ENCODE measurements at places on chromosomes 1 and 21.

GRCh38 chr1:116826818-116827606 lies 72.8 kb downstream of the CD2 start:
- DNase-seq = no peak

GRCh38 chr1:170863621-170864020 lies 71.7 kb upstream of the MROH9 start:
- no peak for DNase-seq

DNA sequence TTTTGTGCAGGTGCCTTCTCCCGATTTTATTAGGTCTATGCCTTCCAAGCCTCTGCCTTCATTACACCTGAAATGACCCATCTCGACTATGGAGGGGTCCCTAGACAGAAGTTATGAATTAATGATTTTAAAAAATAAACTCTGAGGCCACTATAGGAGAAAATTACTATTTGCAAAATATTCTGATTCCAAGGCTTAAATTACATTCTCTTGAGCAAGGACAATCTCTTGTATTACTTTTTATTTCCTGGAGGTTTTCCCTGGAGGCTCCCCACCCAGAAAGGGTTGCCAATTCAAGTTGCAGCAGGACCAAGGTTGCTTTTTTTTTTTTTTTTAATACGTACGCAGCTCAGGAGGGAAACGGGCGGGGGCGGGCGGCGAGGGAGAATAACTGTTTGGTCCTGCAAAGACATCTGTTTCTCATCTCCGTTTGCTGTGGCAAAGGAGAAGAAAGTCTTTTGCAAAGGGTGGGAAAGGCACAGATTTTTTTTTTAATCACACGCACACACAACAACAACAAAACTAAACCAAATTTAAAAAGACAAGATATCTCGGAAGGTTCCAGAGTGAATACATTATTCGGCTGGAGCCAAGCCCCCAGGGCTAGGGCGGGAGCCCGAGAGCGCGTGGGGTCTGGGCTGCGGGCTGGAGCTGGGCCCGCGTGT lies 618 bp upstream of the SERTAD4 start:
- DNase-seq = no peak

DNA sequence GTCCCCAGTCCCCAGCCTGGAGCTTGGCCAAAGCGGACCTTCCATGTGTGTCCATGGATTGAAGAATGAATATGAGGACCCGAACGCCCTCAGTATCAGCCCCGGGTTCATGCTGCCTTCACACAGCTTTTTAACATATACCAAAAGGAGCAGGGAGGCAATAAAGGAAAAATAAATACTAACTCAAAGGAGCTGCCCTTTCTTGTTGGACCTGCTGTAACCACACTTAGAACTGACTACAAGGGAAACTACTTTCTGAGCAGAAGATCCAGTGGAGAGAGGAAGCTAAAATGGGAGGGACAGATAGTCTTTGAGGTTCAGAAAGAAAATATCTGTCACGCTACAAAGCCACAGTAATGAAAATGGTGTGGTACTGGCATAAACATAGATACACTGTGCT lies 48.6 kb downstream of the CNN3 start:
- DNase-seq = no peak

DNA sequence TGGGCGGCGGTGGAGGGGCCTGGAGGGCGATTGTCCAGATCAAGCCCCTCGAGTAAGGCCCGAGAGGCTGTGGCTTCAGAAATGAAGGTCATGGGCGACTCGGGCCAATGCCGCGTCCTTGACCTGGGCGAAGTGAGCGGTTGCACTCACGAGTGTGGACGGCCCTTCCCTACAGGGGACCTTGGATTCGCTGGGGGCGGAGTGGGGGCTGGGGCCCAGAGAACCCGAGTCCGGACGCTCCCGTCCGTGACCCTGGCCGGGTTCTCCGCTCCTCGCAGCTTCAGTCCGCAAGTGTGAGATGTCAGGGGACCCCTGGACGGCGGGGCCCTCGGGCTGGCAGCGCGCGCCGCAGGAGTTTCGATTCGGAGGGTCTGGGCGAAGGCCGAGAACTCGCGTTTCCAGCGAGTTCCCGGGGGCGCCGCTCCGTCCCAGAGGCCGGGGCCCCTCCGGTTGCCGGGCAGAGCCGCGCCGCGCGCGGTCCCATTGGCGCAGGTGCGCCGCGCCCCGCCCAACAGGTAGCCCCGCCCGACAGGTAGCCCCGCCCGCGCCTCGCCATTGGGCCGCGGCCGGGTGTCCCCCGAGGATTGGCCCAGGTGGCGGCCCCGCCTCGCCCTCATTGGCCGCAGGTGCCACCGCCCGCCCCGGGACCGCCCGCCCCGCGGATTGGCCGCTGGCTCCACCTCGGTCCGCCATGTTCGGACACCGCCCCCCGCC lies at the start of gene PRKCZ:
TSS of gene PRKCZ (plus strand) at position 694 of the 714 bp plus-strand sequence. CDS start 220 bp downstream, outside the sequence.
- DNase-seq = peak; percentile 64

DNA sequence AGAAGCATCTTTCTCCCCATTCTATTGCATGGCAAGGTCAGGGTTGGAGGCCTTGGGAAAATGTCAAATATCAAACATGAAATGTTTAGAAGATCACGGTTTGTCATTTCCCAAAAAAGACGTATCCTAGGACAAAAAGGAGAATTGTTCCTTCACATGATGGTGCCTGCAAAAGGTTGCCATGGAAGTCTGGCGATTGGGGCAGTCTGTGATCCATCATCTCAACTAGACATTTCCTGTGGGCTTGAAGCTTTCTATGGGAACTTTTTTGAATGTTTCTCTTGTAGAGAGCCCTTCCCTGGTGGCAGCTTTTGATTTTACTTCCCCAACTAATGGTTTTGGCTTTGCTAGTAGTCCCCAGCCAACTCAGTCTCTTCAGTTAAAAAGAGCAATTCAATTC lies 106.3 kb downstream of the TGFB2 start:
- no peak for DNase-seq

DNA sequence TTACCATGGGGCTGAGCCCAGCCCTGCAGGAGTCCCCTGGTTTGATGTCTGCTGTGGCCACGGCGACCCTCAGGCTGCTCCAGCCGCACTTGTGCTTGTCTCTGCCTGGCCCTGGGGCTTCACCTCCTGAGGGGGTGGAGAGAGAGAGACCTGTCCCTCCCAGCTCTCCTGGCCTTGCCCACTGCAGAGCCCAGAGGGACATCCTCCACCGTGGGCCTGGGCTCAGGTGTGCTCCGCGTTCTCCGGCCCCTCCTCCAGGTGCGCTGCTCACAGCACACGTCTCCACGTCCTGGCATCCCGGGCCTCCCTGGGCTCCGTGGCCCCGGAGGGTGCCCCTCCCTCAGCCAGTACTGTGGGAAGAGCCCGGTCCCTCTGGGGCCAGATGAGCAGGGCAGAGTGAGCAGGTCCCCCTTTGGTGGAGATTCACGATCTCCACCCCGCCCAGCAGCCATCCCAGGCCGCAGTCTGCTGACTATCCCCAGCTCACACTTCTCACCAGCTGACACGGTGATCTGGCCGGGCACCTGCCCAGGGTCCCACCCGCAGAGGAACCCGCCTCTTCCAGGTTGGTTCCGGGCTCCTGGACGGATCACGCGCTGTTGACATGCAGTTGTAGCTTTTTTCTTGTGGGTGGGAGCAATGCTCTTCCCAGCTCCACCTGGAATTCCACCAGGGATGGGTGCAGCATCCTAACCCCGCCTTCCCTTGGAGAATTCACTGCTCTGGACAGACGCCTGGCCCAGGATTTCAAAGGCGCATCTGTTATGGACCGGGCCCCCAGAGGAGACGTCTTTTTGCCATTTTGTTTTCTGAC lies 41.8 kb upstream of the POFUT2 start:
- no peak for DNase-seq

DNA sequence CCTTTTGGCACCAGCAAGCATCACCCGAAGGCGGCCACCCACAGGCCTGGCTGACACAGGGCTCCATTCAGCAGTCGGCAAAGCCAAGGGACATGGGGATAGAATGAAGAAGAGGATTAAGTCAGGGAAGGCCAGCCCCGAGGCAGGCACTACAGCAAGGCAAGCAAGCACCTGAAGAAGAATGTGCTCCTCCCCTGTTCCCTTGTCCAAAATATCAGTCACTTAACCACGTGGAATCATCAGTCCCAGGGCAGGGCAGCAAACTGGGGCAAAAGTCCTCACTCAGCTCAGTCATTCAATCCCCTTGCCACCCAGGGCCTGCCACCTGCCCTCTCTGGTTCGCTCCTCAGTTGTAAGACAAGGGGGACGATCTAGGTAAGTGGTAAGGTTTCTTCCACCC lies 9.3 kb downstream of the KANK4 start:
- no peak for DNase-seq

DNA sequence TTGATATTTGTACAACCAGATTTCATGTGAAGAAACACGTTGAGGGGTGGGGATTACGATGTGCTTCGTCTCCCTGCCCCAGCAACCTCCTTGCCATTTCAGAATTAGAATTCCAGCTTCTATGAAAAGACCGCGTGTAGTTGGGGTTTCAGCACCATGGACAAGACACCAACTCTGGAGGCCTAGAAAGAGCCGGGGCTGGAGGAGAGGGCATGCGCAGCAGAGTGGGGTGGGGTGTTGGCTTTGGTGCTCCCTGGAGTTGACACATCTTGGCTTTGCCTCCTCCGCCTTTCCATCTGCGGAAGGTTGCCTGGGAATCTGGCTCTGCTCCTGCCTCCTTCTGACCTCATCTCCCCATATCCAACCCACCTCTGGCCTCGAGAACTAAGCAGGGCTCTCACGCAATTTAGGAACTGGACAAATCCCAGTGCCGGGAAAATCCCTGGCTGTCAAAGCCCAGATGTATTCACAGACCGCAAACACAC lies 11.8 kb downstream of the HTR6 start:
- DNase-seq = peak; percentile 78

DNA sequence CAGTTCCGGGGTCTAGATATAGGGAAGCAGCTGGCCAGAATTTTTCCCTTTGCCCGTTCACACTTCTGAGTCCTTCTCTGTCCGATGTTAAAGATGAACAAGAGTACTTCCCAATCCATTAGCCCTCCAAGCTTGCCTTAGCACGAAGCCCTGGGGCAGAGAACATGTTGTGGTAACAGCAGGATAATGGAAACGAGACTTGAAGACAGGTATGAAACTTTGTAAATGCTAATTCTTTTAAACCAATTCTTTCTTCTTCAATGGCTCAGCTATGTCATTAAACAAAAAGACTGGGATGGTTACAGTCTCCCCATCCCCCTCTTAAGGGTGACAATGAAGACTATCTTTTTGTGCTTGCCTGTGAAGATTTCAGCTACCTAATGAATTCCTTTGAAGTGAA lies 218.5 kb downstream of the PLA2G4A start:
- DNase-seq = no peak

GRCh38 chr1:86712088-86712860 lies 7.9 kb downstream of the SH3GLB1 start:
- no peak for DNase-seq

All from right atrium auricular region (tissue), 2 donors.